Activated naive CD4-positive, alpha-beta T cell treated with anti-CD3 and anti-CD28 coated beads, Interleukin-2, amount 50 U/mL, for 16 hours (primary cell): ENCODE measurements at places on chromosomes 4 and X.

- no peak for DNase-seq
These were observed 32.0 kb downstream of the IDS start for GRCh38 chrX:149473092-149473491.

- no peak for DNase-seq
These were observed 337.8 kb downstream of the PDGFC start for GRCh38 chr4:156633847-156634246.

GRCh38 chrX:105229146-105229545 lies 8.7 kb upstream of the TEX13A start:
- no peak for DNase-seq

DNA sequence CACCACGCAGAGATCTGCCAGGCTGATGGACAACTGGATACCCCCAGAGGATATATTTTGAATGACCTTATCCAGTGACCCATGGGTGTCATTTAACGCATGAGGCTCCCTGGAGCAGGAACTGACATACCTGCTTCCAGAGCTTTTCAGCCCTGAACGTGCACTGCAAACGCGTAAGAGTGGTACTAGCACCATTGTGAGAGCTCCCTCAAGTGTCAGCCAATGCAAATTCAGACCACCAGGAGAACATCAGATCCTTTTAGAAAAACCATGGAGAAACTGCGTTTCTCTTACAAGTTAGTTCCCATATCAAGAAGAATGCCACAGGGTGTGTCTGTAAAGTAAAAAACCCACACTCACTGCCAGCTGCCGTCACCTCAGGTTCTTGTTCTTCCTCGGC lies 7.3 kb downstream of the TREX2 start:
- DNase-seq, result no peak

DNA sequence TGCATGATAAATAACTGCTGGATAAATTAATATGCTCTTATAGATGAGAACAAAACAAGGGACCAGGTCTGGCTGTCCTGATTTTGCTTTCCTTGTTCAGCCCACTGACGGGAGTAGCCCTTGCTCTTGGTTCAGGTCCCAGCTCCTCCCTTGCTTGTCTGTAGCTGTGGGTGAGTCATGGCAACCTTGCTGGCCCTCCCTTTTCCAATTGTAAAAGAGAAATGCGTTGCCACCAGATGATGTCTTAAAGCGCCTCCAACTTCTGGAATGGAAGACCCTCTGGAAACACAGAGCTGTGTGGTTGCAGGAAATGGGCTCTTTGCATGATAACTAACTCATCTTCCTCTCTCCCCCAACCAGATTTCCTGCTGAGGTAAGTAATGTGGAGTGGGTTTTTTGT lies 171.4 kb downstream of the AASDH start:
- DNase-seq, result no peak

DNA sequence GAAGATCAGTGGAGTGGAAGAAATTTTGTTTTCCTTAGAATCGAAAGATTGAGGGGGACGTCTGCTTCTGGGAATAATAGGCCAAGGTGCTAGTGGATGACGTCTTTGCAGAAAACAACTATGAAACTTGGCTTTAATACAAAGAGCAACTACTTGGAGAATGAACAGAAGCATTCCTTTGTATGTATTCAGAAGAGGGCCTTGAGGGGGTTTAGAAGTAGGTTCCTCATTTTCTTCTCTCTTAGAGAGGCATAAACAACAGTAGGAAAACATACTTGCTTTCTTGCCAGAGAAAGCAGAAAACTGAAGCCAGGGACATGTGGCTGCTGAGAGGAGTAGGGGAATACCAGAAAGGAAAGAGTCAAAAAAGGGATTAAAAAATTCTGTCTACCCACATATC lies 167.8 kb downstream of the ZNF330 start:
- no peak for DNase-seq

- DNase-seq, result no peak
These were observed 12.3 kb downstream of the SCARB2 start for GRCh38 chr4:76201276-76201675.

DNA sequence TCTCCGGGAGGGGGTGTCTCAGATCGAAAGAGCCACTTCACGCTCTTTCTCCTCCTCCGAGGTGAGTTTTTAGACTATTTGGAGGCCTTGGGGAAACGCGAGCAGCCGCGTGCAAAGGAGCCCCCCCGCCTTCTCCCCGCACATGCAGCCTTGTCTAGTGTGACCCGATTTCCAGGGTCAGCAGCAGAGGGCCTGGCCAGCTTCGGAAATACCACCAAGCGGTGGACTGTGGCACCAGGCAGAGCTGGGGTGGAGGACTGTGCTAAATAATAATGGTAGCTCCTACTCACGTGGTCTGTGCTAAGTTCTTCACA lies 79.3 kb upstream of the BCOR start:
- DNase-seq, result peak; percentile 64

- DNase-seq, result no peak
These were observed 51.2 kb downstream of the ENPEP start for GRCh38 chr4:110527156-110527555.

- DNase-seq, result no peak
These were observed 21.2 kb downstream of the DOK7 start for GRCh38 chr4:3484057-3484973.

- no peak for DNase-seq
These were observed 184.4 kb upstream of the CASK start for GRCh38 chrX:42107495-42108488.

DNA sequence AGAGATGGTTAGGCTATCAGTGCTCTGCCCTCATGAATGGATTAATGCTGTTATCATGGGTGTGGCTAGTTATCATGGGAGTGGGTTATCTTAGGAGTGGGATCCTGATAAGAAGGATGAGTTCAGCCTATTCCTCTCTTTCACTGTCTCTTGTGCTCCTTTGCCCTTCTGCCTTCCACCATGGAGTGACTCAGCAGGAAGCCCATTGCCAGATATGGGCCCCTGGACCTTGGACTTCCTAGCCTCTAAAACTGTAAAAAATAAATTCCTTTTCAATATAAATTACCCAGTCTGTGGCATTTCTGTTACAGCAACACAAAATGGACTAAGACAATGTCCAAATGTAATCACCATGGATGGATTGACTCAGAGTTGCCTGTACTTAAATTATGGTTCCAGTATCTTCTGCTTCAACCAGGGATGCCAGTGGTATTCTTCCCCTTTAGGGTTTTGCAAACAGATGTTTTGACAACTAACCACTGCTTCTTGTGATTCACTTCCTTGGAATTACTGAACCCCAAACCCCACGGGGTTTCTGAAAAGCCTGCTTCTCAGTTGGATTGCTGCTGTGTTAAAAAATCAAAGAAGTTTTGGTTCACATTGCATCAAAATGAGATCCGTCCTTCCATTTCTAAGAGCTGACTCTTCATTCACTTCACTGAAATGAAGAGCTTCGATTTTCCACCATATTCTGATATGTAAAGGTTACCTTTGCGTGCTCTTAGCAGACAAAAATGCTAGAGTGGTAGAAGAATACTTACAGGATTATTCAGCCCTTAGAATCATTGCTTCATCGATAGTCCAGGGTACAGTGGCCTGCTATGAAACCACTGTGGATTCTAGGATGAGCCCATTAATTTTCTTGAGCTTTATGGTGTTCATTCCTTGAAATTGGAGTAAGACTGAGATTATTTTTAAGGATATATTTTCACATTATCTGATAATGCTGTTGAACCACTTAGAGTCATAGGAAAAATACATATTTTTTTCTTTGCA lies 107.7 kb downstream of the FRMPD4 start:
- DNase-seq, result no peak

DNA sequence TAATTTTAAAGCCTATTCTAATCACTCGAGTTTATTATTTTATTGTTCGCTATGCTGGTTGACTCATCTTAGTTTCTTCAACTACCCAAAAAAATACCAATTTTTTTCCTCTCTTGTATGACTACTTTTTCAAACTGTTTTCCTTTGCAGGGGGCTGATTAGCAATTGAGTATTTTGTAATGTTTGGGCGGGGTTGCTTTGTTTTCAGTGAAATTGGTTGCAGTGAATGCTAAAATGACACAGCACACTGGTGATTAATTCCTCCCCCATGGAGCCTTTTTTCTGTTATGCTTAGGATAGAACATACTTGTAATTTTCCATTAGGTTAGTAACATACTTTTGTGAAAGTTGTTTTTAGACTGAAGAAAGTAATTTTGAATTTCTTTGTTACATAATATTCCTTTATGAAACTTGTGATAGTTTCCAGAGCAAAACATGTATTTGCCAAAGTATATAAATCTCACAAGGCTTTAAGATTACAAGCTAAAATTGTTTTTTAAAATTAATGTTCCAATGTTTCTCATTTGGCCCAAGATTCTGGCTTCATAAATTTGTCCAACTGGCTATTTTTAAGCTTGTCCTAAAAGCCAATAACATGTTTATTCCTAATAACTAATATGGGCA lies 120.4 kb downstream of the CHIC1 start:
- DNase-seq, result no peak

- DNase-seq, result no peak
These were observed 504 bp upstream of the PDLIM3 start for GRCh38 chr4:185535612-185536410.

DNA sequence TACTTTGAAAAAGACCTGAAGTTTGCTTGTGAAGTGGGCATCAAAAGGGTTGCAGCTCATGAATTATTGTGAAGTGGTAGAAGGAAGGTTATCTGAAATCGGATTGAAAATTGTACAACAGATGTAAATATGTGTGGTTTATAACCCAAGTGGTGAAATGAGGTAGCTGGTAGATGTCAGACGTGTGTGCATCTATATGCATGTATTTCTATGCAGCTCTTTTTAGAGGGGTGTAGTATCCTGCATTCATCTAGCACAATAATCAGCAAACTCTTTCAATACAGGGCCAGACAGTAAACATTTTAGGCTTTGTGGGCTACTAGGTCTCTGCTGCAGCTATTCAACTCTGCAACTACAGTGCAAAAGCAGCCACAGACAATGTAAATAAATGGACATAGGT lies 9.4 kb downstream of the ATRX start:
- DNase-seq, result no peak

GRCh38 chr4:169342159-169342860 lies 71.6 kb upstream of the SH3RF1 start:
- no peak for DNase-seq

GRCh38 chrX:140500441-140500840 lies 4.4 kb downstream of the SOX3 start:
- no peak for DNase-seq

GRCh38 chr4:56828784-56829535 lies 7.5 kb upstream of the SPINK2 start:
- no peak for DNase-seq

GRCh38 chrX:35919536-35920309 lies at the start of gene CFAP47:
Gene CFAP47, plus strand, starts transcription at chrX:35919734. Its CDS starts 66 bp downstream, at chrX:35919800.
- DNase-seq, result no peak

DNA sequence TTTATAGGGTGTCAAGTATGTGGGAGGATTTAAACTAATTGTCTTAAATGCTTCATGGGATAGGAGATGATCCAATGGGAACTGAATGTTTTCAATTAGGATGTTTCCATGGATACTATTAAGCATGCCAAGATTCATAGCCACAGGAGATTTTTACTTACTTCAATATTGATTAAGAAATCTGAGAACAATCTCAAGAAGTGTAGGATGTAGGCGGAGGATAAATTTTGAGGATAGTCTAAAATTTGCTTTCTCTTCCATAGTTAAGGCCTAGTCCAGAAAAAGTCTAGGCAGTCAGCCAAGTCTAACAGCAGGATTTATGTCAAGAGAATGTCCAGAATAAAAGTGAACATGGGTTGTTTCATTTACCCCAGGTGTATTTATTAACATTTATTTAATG lies 32.8 kb downstream of the REPS2 start:
- DNase-seq, result no peak

GRCh38 chr4:123381996-123382395 lies 14.6 kb upstream of the SPRY1 start:
- no peak for DNase-seq

DNA sequence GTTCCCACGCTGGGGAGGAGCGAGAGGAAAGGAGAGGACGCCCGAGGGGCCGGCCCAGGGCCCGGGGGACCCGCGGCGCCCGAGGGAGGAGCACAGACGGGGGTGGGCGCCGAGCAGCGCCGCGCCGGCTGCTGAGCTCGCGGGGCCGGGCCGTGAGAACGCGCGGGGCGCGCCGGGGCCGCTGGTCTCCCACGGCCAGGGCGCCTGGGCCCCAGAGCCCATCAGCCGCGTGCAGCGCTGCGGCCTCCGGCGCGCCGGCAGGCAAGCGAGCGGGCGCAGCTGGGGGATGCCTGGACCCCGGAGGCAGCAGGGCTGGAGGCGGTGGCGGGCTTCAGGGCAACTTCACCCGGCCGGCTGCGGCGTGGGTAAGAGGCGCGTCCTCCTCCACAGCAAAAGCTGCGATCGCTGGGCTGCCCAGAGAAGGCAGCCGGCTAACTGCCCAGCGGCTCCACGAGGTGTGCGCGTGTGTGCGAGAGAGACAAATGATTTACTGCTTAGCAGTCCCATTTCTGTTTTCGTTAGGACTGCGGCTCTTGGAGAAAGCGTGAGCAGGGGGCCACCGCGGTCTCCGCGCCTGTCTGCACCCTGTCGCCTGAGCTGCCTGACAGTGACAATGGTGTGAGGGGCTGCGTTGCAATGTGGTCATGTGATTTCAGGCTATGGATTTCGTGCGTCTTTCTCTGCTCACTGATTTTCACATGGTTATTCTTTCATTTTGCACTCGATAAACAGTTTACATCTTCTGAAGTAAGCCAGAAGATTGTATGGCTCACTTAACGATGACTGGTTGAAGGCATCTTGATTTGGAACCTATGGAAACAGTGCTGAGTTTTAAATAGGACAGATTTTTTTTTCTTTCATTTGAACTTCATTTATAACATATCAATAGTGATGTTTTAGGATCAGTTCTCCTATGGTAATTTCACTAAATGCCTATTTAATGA lies 1.2 kb downstream of the GUCY1A1 start:
- DNase-seq, result no peak

- no peak for DNase-seq
These were observed 57.6 kb downstream of the PROM1 start for GRCh38 chr4:16026160-16026761.

DNA sequence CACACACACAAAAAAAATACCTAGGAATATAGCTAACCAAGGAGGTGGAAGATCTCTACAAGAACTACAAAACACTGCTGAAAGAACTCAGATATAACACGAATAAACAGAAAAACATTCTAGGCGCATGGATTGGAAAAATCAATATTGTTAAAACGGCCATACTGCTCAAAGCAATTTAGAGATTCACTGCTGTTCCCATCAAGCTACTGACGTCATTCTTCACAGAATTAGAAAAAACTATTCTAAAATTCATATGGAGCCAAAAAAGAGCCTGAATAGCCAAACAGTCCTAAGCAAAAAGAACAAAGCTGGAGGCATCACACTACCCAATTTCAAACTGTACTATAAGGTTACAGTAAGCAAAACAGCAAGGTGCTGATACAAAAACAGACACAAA lies 390.2 kb downstream of the IDS start:
- no peak for DNase-seq

DNA sequence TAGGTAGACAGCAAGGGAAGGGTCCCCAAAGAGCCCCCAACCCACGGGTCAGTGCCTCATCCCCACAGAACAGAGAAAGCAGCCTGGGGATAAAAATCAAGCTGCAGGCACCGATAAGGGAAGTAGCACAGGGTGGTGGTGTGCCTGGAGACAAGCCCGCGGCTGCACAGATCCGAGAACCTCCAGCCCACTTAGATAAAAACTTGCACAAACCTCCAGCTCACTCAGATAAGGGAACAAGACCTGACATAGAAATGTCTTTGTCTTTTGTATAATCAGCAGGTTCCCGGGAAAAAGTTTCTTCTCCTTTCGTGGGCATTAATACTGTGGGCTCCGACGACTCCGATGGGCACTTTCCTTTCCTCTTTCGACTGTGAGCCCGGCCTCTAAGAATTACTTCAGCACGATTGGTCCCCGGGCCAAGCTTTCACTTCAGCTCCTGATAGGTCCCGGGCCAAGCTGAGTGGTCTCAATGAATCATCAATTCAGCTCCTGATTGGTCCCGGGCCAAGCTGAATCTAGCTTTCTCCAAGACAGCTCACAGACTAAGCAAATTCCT lies 32.4 kb downstream of the PRDX4 start:
- DNase-seq, result peak; percentile 11

- DNase-seq, result no peak
These were observed 4.1 kb upstream of the HSD17B10 start for GRCh38 chrX:53438174-53438831.
